Stimulated activated CD4-positive, alpha-beta T cell treated with anti-CD3 and anti-CD28 coated beads, Interleukin-1b, Interleukin-23, amount 100 ng/mL, for 24 hours (primary cell): ENCODE measurements at places on chromosomes 2 and 18.

DNA sequence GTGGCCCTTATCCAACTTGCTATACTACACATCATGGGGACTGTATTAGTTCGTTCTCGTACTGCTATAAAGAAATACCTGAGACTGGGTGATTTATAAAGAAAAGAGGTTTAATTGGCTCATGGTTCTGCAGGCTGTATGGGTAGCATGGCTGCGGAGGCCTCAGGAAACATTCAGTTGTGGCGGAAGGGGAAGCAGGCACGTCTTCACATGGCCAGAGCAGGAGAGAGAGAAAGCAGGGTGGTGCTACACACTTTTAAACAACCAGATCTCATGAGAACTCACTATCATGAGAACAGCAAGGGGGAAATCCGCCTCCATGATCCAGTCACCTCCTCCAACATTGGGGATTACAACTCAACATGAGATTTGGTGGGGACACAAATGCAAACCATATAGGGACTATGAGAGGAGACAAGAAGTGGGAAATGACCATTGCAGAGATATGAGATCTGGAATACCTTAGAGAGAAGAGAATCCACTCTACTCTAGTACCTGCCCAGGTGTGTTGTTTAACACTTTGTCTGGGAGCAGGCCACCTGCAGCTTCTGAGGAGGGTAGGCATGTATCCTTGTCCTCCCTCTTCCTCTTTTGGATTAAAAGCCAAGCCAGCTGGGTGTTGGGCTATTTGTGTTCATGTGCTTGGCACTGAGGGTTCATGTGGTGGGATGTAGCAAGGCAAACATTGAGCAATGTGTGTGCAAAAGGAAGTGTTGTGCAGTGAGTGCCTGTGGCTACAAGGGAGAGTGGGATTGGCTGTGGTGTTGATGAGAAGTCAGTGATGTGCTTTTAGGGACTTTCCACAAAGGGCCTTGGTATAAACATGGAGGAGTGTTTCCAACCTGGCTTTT lies 22.8 kb downstream of the TTLL4 start:
- DNase-seq: no peak

DNA sequence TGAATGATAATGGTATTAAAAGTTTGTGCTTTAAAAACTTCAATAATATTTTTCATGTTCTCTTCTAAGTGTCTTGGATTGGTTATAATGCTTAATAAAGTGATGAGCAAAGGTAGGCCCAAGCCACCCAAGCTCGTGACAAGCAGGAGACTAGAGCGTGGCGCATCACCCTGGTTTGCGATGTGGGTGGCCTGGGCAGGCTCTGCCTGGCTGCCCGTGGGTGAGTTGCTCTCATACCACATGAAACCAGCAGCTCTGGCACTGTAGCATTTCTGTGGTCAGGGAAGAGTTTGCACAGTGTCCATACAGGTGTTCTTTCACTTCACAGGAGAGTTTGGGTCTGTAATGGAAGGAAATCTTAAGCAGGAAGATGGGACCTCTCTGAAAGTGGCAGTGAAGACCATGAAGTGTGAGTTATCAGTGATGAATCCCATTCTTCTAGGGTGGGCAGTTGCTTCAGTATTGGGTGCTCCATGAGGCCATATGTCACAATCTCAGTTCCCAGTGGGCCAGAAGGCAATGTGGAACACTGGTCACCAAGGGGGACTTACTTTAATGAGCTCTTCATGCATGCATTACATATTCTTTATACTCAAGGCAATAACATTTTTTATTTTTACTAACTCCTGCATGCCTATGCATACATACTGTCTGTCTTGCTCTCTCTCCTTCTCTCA lies 51.4 kb upstream of the TMEM87B start:
- no peak for DNase-seq

DNA sequence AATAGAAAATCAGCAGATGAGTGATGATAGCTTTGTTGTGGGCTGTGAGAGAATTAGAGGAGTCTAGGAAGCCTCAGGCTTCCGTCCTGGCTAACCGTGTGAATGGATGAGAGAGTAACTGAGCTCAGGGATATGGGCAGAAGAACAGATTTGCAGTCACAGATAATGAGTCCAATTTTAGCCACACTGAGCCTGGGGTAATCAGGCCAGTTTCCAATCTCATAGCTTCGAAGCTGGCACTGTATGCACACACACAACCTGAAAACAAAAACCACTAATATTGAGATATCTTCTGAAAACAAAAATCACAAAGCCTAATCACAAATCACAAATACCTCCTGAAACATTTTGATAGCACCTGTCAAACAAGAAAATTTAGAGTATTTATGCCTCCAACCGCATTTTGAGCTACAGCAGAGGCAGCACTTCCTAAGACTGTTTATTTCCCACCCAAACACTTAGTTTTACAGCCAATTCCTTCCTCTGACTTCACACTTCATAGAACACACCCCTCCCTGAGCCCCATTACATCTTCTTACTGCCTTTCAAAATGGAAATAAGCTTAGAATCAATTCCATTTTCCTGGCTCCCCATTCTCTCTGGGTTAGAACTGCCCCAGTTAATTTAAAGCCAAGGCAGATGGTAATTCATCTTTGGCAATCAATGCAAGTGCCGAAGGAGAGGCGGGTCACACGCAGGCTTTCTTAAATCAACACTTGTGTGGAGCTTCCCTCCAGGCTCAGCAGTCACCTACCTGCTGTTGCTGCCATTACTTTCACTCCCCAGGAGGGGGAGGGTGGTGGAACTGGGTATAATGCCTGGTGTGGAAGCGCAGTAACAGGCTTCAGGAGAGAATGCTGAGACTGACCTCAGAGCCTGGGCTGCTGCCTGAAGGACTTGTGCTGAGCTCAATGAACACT lies 18.9 kb downstream of the TTR start:
- no peak for DNase-seq

GRCh38 chr2:16441431-16441830 lies 224.2 kb downstream of the CYRIA start:
- no peak for DNase-seq

DNA sequence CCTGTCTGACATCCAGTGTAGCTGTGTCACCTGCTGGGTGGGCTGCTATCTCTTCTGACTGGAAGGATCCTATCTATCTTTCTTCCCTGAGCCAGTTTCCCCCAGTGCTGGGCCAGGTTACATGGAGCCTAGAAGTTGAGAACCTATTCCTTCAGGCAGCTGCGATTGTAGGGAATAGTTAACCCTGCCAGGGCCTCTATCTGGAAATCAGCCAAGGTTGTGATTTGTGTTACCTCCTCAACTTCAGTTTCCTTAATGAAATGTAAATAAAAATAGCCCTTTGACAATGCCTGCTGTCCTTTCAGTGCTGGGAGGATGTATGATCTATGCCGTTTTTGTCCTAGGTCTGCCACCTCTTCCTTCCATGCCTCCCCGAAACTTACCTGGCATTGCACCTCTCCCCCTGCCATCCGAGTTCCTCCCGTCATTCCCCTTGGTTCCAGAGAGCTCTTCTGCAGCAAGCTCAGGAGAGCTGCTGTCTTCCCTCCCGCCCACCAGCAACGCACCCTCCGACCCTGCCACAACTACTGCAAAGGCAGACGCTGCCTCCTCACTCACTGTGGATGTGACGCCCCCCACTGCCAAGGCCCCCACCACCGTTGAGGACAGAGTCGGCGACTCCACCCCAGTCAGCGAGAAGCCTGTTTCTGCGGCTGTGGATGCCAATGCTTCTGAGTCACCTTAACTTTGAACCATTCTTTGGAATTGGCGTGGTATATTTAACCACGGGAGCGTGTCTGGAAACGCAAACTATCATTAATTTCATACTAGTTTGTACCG lies 36.6 kb downstream of the GORASP2 start:
- no peak for DNase-seq

GRCh38 chr2:224178056-224178455 lies 139.0 kb upstream of the SERPINE2 start:
- DNase-seq: no peak

GRCh38 chr2:11220445-11220844 lies 65.2 kb downstream of the SLC66A3 start:
- no peak for DNase-seq

DNA sequence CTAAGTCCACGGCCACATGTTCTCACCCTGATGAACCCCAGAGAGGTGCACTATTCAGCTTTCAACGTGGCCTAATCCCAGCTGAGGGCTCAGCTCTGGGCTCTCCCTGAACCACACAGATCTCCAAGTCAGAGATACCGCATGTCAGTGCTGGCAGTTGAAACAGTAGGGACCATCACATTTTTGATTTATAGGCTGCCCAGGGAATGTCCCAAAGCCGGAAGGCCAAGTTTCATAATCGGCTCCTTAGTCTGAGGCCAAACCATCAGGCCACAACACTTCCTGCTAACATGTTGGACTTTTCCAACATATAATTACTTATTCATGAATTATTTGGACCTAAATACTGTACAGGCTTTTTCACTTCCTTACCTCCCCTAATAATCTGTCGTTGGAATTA lies 91.9 kb upstream of the KLHL29 start:
- DNase-seq: no peak

DNA sequence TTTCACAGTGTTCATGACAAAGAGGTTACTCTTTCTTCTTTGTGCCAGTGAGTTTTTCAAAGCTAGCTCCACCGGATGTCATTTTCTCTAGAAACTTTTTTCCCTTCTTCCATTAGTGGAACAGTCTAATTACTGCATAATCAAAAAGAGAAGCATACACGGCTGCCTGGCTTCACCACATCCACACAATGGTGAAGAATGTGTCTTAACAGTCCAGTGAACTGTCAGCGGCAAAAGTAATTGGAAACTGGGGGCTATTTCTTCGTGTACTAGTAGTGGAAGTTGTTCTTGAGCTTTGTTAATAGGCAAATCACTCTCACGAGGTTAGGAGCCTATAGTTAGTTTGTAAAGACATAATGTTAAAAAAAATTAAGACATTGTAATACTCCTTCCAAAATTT lies 32.9 kb upstream of the PIK3C3 start:
- no peak for DNase-seq

- no peak for DNase-seq
Measured at GRCh38 chr18:58533766-58534165, 95.1 kb downstream of the ALPK2 start.

DNA sequence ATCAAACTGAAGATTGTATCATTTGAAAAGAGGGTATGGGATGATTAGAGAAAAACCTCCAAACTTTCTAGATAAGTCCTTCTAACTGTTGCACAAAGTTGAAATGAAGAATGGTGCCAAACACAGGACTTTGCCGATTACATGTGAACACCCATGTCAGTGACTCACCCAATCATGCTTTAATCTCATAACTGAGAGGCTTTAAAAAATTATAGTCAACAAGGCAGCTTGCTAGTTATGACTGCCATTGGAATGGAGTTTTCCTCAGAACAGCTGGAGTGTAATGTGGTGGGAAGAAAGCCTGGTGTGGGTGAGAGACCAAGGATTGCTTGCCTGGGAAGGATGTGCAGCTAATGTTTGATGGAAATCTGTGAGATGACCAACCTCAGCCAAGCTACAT lies 98.2 kb upstream of the ALPP start:
- no peak for DNase-seq

- DNase-seq: no peak
Measured at GRCh38 chr2:38712413-38712812, 38.7 kb downstream of the SRSF7 start.

- DNase-seq: no peak
Measured at GRCh38 chr2:224801360-224801759, 85.2 kb upstream of the CCDC195 start.

- DNase-seq: no peak
Measured at GRCh38 chr2:130744287-130745117, 10.8 kb upstream of the AMER3 start.

GRCh38 chr18:8760984-8761383 lies 55.6 kb downstream of the MTCL1 start:
- DNase-seq: no peak

DNA sequence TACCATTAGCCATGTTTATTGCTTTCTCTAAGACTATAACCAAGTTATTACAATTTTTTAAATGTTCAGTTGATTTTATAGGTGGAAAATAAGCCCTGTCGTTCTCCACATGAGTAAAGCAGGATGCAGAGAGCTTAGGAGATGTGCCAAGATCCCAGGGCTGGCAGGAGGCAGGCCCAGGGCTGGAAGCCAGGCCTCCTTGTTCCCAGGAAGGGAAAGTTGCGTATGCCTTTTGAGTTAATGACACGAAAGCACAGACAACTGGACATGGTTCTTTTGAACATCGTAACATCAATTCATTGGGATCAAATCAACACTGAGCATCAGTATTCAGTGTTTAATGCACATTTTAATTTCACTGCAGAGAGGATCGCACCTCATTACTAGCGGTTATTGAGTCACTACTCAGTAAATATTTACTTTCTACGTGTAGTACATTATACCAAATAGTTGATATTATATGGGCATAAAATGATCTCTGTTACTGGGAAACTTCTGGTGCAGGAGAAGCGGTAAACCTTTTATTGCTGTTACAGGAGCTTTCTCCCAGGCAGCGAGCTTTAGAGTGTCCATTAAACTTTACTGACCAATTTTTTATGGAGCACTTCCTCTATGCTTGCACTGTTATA lies 60.0 kb downstream of the RNF144A start:
- no peak for DNase-seq

DNA sequence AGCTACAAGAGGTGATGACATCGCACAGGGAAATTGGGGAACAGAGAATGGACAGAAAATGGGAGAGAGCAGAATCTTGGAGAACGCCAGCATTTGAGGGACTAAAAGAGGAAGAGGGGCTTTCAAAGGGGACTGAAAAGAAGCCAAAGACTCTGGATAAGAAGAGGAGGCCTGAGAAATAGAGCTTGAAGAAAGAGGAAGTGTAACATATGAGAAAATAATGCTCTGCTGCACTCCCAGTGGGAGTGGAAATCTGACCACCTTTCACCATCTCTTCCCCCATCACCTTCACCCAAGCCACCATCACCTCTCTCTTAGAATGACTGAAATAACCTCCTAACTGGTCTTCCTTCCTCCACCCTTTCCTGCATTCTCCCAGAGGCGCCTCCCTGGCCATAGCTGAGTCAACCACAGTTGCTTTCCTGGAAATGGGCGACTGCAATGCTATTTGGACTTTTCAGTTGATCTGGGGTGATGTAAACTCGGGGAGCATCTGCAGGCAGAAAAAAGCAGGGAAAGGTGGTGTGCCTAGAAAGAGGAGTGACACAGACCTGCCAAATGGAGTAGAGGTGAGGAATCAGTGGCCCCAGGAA lies 16.8 kb downstream of the CXCR1 start:
- no peak for DNase-seq

GRCh38 chr2:70558195-70558808 lies 4.7 kb upstream of the TGFA start:
- DNase-seq: no peak
